Foreskin keratinocyte (primary cell): ENCODE measurements at places on chromosomes 12 and 14.

- DNase-seq, result no peak
These were observed 9.1 kb downstream of the RTL1 start for GRCh38 chr14:100894416-100894815.

DNA sequence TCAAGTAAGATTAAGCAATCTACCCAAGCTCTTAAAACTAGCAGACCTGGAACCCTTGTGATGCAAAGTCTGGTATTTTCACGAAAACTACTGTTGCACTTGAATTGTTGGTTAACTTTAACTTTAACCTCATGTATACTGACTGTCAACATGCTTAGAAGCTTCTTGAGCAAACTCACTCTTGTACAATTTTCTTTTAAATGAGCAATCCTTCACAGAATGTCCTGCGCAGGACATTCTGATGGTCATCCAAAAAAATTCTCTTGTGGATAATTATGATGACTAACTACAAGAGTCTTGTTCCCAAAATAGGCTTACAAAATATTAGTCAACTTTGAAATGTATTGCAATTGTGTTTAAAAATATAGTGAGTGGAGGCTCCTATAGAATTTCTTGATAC is 54.0 kb upstream of the PDE3A start:
- no peak for DNase-seq

- DNase-seq, result no peak
These were observed 4.3 kb downstream of the CCDC196 start for GRCh38 chr14:66490143-66491111.

GRCh38 chr14:57871459-57872080 is 5.7 kb upstream of the SLC35F4 start:
- DNase-seq, result peak; percentile 14
